ENCODE measurements at places on chromosomes 7 and 10.

DNA sequence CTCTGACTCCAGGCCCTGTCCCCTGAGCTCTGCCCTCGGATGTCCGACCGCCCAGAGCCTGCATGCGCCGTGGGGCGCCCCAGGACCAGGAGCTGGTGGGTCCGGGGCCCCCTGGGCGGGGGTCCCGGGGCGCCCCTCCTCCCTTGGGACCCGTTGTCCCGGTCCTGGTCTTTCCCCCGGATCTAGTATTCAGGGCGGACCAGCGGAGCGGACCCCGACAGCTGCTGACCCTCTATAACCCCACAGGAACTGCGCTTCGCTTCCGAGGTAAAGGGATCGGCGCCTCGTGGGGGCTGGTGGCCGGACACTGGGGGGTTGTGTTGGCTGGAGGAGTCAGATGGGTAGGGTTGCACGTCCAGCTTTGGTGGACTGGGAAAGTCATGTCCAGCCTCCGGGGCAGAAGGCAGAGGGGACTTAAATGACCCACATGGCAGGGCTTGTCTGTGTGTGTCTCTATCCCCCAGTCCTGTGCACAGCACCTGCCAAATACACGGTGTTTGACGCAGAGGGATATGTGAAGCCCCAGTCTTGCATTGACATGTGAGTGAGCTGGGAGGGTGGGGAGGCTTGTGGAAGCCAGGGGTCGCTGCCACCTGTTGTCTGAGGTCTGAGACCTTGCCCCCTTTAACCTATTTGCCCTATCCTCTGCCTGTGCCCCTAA, 520 bp downstream of the MOSPD3 start:
- no peak for DNase-seq

DNA sequence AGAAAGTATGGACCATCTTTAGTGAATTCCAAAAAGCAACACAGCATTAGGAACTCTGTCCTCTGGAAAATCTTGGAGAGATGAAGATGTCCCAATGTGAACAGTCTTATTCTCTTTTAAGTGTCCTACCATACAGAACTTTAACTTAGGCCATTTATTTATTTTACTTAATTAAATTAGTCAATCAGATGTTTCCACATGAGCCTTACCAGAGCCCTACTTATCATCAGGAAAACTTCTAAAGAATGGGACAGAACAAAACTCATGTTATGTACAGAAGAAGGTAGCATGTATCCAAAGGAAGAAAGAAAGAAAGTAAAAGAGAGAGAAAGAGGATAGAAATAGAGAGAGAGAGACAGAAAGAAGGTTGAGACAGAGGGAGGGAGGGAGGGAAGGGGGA, 276.4 kb downstream of the ETV1 start:
- no peak for DNase-seq

- peak; percentile 83 for DNase-seq
Observed at GRCh38 chr7:64307254-64308015, 6.3 kb upstream of the ZNF736 start.

DNA sequence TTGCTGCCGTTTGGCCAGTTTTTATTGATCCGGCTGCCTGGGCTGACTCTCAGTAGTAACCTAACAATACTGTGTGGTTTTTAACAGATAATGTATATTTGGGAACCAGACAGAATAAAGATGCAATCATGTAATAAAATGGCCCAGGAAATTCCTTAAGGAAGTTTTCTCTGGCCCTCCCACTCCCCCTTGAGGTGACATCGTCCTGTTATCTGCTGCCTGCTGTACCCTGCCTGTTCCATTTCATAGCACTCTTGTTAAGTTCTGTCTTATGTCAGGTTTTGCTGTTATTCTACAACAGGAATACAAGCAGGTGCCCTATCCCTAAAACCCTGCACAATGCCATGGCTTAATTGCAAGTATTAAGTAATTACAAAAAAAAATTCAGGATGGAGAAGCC, 12.5 kb downstream of the ITGB8 start:
- DNase-seq = no peak

DNA sequence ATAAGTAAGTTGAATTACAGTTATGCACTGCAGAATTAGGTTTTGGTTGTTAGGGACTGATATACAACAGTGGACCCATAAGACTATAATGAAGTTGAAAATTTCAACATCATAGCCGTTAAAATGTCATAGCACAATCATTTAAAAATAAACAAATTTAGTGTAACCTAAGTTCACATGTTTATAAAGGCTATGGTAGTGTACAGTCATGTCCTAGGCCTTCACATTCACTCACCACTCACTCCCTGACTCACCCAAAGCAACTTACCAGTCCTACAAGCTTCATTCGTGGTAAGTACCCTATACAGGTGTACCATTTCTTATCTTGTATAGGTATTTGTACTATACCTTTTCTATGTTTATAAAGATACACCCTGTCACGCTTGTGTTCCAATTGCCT, 113.7 kb downstream of the RAB11FIP2 start:
- no peak for DNase-seq

GRCh38 chr7:30805081-30805691, 34.0 kb downstream of the MINDY4 start:
- no peak for DNase-seq

GRCh38 chr7:21908746-21909145, 37.0 kb downstream of the CDCA7L start:
- no peak for DNase-seq

GRCh38 chr7:132319481-132319880, 256.8 kb downstream of the PLXNA4 start:
- no peak for DNase-seq

GRCh38 chr7:30459591-30460245, 18.9 kb downstream of the NOD1 start:
- no peak for DNase-seq

DNA sequence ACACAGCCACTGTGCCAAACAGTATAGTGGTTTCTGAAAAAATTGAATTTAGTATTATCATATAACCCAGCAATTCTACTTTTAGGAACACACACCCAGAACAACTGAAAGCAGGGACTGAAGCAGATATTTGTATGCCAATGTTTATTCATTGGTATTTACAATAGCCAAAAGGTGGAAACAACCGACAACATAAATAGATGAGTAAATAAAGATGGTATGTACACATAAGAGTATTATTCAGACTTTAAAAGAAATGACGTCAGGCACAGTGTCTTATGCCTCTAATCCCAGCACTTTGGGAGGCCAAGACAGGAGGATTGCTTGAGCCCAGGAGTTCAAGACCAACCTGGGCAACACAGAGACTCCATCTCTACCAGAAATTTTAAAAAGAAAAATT, 7.2 kb downstream of the CDCA7L start:
- no peak for DNase-seq

- no peak for DNase-seq
Observed at GRCh38 chr10:96365571-96365970, 6.8 kb upstream of the OPALIN start.

GRCh38 chr10:118565301-118566075, 30.0 kb downstream of the PRLHR start:
- no peak for DNase-seq

DNA sequence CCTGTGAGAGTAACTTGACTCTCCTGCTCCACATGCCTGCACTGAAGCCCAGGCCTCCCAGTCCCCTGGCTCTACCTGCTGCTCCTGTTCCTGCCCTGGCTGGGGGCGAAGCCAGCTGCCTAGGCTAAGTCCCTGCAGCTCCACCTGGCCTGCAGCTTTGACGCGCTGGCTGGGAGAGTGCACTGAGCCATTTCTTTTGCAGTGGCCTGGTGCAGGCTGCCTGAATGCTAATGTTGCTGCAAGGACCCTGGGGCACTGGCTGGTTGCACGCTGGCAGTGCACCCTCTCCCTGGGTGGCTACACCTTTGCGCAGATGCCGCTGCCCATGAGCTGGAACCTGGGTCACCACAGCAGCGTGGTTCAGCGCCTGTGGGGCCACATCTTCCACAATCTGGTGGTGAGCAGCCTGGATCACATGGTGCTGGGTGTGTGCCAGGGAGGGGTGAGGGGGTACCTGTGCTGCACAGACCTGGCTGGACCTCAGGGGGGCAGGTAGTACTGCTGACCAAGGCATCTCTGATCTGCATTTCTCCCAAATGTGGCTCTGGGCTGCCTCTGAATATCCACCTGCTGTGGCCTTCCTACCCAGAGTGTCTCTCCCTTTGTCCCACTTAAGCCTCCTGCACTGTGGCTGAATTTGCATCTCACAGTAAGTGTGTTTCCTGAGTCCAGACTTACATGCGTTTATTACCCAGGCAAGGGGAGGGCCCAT, 20.0 kb downstream of the IMPDH1 start:
- DNase-seq = no peak

GRCh38 chr10:4947635-4948596, 15.3 kb upstream of the AKR1C1 start:
- DNase-seq = no peak

DNA sequence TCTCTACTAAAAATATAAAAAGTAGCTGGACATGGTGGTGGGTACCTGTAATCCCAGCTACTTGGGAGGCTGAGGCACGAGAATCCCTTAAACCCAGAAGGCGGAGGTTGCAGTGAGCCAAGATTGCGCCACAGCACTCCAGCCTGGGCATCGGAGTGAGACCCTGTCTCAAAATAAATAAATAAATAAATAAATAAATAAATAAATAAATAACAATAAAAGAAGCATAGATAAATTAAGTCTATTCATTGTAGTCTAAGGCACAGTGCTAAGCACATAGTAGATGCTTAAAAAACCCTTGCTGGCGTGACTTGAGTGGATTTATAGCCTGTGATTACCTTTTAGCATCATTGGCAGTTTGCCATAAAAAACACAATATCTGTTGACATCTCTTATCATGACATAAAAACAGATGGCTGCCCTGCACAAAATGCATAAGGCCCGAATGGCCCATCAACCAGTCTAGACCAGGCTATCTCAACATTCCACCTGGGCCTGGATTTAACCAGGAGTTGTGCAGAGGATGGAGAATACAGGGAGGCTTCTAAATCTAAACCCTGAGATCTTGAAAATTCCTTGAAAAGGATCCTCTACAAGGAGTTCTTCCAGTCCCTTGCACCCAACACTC, 94.9 kb downstream of the PRLHR start:
- no peak for DNase-seq

Measured in thoracic aorta (tissue), 2 donors.